Activated T-cell treated with anti-CD3 and anti-CD28 coated beads for 24 hours (primary cell): ENCODE measurements at places on chromosomes 3 and 15.

DNA sequence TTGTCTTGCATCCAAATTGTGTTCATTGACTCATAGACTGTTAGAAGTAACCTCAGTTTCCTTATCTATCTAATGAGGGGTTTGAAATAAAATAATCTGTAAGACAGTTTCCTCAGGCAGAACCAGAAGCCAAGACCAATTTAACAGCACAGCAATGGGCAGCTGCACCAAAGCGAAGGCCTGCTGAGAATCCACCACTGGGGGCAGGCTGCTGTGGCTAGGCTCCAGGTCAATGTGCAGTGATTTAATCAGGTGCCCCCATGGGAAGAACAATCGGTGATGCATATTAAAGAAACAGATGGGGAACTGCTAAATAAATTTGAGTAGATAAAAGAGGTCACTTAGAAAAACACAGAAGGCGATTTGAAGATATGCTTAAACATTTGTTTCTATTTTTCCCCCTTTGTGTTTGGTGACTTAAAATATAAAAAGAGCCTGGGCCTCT lies 28.0 kb upstream of the TMOD3 start:
- DNase-seq, result no peak

- DNase-seq, result no peak
These were observed 18.6 kb downstream of the NDUFB4 start for GRCh38 chr3:120614765-120615164.

DNA sequence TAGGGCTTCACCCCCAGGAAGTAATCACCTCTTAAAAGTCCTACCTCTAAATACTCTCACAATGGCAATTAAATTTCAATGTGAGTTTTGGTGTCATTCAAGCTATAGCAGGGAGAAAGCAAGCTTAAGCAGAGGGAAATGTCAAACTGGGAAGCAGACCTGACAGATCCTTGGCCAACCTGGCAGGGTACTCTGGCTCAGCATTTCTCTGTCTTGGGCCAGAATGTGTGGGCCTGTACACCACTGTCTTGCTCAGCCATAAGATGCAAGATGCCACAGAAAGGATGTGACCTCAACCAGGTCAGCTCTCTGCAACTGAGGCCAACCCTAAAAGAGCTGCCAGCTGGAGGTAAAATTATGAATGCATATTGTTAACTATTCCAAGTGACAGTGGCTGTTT lies 130.6 kb upstream of the CMC1 start:
- no peak for DNase-seq

DNA sequence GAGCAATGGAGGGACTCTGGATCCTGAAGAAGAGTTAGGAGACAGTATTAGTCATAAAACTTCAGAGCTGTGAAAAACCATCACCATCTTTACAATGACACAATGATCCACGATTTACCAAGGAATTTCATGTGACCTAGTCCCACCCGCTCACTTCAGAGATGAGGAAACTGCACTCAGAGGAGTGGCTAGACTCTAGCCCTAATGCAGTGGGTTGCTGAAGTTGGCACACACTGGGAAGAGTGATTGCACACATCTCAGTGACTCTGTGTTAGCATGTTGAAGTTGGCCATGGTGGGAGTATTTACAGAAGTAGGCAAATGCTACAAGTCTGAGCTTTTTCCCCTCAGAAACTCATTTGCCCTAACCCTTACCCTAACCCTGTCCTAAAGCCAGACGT lies 35.2 kb upstream of the SPATA12 start:
- no peak for DNase-seq

DNA sequence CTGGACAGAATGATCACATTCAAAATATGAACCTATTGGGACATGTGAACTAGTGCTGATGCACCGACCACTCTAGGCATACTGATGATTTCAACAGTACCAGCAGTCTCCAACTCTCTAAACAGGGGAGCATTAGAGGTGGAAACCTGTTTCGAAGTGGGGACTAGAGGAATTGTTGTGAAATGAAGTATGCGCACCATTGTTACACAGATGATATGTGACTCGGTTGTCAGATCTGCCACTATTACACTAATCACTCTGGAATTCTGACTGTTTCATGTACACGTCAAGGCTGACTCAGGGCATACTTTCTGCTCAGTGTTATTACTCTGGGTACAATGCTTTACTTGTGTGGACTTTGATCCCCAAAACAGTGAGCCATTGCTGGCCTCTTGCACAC lies 198.2 kb upstream of the UBE2E2 start:
- no peak for DNase-seq

DNA sequence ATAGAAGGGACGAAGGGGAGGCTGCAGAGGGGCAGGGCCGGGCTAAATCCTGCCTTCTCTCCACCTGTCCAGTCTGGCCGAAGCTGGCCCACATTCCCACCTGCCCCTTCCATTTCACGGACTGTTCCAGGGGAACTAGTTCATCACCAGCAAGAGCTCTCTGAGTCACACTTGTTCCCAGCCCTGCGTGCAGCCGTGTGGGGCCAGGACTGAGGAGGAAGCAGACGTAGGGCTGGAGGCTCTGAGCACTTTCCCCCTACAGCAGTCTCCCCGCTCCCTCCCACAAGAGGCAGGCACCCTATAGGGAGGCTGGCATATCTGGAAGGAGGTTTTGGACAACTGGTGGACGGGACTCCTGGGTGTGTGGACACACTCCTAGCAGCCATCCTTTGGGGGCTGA lies 3.0 kb downstream of the ITIH4 start:
- no peak for DNase-seq

- peak; percentile 40 for DNase-seq
These were observed 13.4 kb upstream of the FAM98B start for GRCh38 chr15:38440353-38441129.

GRCh38 chr3:127738192-127738840 lies 65.6 kb downstream of the ABTB1 start:
- no peak for DNase-seq

DNA sequence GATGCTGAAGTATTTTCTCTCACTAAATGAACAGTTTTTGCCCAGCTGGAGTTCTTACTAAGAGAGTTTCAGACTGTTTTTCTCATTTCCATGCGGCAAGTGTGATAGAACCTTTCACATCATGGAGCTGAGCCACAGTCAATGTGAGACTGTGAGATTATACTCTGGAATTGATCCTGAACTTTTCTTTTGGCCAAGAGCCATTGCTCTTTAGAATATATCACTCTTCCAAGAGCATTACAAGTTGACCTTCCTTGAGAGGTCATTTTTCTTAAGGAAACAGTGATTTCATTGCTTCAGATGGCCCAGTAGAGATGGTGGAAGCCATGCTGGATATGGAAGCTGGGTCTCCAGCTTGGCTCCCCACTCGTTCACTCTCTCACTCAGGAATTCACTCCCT lies 212.9 kb upstream of the UMPS start:
- DNase-seq, result no peak

GRCh38 chr15:95440712-95441111 lies 889.8 kb upstream of the NR2F2 start:
- DNase-seq, result no peak

- DNase-seq, result no peak
These were observed 238.5 kb upstream of the KCNMB2 start for GRCh38 chr3:178297740-178298139.
